D721Med (cell line): ENCODE measurements at places on chromosomes 1 and 21.

DNA sequence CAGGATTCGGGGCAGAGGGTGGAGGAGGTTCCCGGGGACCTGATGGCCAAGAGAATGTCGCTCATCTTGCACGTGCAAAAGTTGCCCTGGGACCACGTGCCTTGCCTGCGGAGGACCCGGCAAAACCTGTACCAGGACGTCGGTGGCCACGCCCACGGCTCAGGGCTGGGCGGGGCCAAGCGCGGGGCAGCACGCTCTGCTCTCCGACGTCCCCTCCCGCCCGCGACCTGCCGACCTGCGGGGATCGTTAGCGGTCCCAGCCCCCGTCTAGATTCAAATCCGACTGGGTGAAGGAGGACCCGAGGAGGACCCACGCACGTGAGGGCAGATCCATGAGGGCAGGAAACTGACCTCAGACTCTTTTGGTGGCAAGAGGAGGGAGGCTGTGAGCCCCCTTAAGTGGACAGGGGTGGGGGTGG, at the start of gene C1orf167:
Gene C1orf167 (plus strand): TSS at position 206 of the 419 bp plus-strand sequence. CDS start 2,208 bp downstream, outside the sequence.
- DNase-seq = no peak

DNA sequence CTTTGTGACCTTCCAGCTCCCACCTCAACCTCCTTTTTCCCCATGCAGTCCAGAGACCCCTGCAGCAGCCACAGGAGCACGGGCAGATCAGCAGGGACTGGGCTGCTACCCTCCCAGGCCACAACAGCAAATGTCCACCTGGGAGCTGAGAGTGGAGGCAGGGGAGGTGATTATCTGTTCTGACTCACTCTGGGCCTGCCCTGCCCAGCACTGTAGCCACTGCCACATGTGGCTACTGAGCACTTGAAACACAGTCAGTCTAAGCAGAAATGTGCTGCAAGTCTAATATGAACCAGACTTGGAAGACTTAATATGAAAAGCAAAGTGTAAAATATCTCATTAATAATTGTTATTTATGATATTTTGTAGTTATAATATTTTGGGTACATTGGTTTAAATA, 148.9 kb upstream of the VANGL1 start:
- DNase-seq = no peak

GRCh38 chr1:207298636-207299398, 22.7 kb upstream of the CD55 start:
- no peak for DNase-seq

GRCh38 chr1:244918421-244919319, 54.3 kb upstream of the HNRNPU start:
- peak; percentile 60 for DNase-seq

DNA sequence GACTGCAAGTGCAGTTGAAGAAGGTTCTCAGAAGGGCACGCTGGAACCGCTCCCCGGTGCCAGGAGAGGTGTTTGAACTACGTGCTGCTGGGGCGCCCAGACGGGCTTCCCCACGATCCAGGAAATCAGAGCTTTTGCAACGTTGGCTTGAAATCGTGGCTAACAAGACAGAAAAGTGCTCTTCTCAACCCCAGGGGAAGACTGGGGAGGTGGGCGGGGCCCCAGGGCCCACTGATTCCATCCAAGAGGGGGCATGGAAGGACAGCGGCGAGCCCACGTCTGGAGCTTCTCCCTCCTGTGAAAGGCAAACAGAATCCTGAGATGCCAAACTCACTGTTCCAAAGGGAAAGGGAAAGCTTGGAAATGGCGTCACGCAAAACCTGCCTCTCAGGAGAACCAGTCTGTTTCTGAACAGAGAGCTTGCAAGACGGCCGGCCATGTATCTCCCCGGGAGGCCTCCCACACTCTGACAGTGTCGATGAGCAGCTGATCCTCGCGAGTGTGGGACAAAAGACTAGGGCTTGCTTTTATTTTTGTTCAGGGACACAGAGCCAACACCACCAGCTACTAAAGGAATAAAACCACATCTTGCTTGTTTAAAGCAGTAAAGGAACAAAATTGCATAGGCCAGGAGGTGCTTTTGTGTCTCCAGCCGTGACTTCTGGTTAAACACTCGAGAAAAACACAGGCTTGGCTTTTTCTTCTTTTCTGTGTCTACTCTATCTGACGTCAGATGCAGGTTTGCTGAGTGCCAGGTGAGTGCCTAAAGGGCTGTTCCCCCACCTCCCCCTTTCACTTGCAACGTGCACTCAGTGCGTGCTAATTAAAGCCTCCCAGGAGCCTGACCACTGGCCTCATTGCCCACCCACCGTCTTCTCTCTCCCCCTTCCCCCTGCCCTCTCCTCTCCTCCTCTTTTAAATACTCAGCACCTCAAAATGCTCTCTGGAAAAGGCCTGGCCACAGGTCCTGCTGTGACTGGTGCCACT, 41.5 kb downstream of the LRRC3 start:
- no peak for DNase-seq

- DNase-seq = no peak
Measured at GRCh38 chr21:33069645-33069993, 322 bp upstream of the OLIG1 start.

- DNase-seq = no peak
Measured at GRCh38 chr1:170893655-170894297, 41.6 kb upstream of the MROH9 start.

GRCh38 chr1:16013220-16013907, 4.5 kb downstream of the HSPB7 start:
- DNase-seq = no peak

GRCh38 chr1:236124965-236125364, 17.4 kb upstream of the GPR137B start:
- DNase-seq = no peak

- no peak for DNase-seq
Measured at GRCh38 chr1:176926330-176927086, 238.0 kb downstream of the ASTN1 start.

- no peak for DNase-seq
Measured at GRCh38 chr1:84403347-84403746, 5.1 kb downstream of the DNASE2B start.

DNA sequence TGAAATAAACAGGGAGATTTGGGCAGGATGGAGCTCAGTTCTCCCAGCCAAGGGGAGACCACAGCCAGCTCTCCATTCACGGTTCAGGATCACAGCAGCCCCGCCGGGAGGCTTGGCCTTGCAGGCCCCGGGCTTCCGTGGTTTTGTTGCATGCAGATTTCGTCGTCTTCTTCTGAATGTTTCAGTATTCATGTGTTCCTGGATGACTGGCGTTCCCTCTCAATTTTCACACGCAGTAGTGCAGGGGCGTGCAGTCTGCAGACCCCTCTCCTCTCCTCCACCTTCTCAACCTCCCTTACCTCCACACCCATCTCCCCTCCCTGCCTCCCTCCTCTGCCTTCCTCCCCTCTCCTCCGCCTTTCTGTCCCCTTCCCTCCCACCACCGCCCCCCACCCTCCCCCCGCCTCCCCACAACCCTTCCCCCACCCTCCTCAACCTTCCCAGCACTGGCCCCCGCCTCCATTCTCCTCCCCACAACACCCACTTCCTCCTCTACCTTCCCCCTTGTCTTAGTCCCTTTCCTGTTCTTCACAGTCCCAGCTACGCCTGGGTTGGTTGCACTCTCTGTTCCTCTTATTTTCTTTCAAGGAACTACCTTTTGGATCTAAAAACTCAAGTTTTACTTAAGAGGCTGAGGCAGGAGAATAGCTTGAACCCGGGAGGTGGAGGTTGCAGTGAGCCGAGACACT, 8.4 kb upstream of the SLC19A1 start:
- no peak for DNase-seq

- no peak for DNase-seq
Measured at GRCh38 chr1:18807334-18808063, 52.0 kb downstream of the TAS1R2 start.

DNA sequence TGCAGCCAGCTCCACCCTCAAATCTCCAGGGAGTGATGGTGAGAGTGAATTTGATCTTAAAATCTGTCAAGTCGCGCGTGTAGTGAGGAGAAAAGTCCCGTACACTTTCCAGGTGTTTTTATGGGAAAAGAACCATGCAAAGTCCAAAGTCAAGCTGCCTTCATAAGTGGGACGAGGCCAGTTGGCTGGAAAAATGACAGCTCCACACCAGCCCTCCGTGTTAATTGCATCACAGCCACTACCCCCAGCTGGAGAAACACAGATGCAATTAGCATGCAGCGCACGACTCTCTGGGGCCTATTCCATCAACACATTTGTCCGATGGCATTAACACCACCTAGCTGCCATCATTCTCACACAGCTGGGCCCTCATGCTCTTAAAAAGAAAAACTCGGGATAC, 68.4 kb downstream of the KLHDC7A start:
- no peak for DNase-seq

- no peak for DNase-seq
Measured at GRCh38 chr21:16421007-16421406, 691.2 kb downstream of the USP25 start.

DNA sequence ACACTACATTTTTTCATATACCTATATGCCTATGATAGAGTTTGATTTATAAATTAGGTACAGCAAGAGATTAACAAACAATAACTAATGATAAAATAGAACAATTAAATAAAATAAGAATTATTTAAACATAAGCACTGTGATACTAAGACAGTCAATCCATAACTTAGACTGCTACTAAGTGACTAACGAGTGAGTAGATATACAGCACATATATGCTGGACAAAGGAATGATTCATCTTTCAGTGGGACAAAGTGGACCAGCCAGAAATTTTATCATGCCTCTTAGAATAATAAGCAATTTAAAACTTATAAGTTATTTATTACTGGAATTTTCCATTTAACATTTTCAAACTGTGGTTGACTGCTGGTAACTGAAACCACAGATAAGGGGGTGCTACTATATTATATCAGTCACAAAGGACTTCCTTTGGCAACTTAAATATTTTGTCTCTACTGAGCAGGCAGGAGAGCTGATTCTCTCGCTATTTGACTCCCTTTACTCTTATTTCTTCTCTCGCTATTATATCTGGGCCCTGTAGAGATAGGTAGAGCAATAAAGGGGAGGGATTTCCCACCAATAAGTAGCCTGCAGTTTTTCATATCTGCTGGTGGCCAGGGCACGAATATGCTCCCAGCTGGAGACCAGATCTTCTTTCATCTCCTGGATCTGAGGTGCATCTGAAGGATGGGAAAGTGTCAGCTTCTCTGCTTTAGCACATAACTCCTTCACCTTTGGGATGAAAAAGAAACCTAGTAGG, 10.8 kb downstream of the SPTA1 start:
- no peak for DNase-seq

DNA sequence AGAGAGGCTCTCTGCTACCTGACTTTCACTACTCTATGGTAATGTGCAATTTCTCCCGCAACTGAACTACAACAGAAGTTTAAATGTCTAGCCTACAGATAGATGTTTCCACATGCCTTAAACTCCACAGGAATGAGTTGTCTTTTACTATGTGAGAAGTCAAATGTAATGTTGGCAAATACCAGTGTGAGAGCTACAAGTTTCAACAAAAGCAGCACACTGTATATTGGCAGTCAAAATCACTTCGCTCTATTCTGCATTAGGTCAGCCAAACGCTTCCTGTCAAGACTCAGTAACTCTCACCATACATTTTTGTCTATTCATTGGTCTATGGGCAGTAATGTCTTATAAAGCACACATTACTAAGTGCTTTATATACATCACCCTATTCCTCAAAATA, 41.9 kb downstream of the LUZP1 start:
- no peak for DNase-seq

GRCh38 chr1:243765676-243766075, 84.4 kb downstream of the AKT3 start:
- DNase-seq = no peak

GRCh38 chr1:229420765-229421164, 13.1 kb downstream of the ACTA1 start:
- peak; percentile 69 for DNase-seq

- DNase-seq = peak; percentile 53
Measured at GRCh38 chr1:119675349-119676345, 27.6 kb upstream of the ZNF697 start.

- DNase-seq = no peak
Measured at GRCh38 chr1:56563568-56563967, 15.8 kb downstream of the PLPP3 start.

DNA sequence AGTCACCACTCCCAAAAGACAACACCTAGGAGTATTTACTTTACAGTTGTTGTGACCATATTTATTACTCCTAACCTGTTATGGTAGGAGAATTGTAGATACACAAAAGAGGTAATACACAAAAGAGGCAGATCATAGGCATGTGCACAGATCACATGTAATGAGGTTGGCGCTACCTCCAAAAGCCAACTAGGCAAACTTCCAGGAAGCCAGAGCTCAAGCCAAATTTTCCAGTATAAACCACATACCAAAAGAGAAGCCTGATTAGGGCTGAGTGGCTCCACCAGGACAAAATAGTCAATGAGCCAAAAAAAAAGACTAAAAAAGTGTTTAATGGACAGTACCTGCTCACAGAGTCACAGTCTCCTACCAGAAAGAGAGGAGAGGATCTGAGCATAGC, 195.0 kb upstream of the PBX1 start:
- no peak for DNase-seq

- DNase-seq = no peak
Measured at GRCh38 chr1:26739329-26739914, 43.6 kb downstream of the ARID1A start.

- DNase-seq = no peak
Measured at GRCh38 chr1:219566951-219567947, 45.7 kb downstream of the ZC3H11B start.

DNA sequence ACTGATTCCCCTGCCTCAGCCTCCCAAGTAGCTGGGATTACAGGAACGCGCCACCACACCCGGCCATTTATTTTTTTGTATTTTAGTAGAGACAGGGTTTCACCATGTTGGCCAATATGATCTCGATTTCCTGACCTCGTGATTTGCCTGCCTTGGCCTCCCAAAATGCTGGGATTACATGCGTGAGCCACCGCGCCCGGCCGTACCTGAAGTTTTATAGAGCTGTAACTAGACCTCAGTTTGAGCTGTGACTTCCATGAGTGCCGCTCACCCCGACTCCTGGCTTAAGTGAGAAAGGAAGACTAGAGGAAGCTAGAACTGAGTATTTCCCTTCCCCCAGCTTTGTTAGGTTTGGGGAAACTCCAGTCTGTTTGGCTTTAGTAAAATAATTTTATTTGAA, 1283.1 kb downstream of the KCNT2 start:
- DNase-seq = no peak

- DNase-seq = peak; percentile 44
Measured at GRCh38 chr1:55337801-55338447, 122.8 kb upstream of the USP24 start.

GRCh38 chr1:224523676-224524075, 89.1 kb upstream of the WDR26 start:
- no peak for DNase-seq

DNA sequence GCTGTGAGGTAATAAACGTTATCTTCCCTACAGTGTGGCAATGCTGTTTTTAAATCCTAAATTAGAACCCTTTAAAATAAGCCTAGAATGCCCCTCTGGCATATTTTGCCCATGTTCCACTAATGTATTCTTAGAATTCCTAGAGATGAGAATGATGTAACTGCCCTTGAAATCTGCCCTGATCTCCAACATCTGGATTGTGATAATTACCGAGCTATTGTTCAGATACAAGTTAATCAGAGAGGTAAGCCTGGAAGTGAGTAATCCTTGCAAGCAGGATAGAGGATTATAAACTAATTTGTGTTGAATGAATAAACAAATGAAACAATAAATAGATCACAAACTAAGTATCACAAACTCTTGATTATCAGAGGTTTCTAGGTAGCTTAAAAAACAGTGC, 107.8 kb upstream of the DMRTA2 start:
- DNase-seq = no peak
